ENCODE measurements at places on chromosomes 3 and 15.

DNA sequence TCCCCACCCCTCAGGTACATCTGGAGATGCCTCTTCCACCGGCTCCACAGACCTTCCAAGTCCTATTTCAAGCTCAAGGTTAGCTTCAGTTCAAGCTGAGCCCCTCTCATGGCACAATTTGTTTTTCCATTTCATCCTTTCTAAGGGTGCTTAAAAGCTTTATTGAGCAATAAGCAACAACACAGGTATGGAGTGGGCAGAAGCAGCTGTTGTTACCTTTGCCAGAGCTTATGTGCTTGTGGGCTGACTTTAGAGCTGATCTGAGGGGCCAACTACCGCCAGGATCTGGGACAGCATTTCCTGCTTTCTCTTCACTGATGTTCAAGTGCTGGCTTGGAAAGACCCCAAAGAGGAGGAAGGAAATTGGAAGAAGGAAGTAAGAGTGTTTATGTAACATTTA, 140.0 kb upstream of the KLHL25 start:
- no peak for DNase-seq

- no peak for DNase-seq
Observed at GRCh38 chr3:4888913-4889846, 90.1 kb upstream of the BHLHE40 start.

DNA sequence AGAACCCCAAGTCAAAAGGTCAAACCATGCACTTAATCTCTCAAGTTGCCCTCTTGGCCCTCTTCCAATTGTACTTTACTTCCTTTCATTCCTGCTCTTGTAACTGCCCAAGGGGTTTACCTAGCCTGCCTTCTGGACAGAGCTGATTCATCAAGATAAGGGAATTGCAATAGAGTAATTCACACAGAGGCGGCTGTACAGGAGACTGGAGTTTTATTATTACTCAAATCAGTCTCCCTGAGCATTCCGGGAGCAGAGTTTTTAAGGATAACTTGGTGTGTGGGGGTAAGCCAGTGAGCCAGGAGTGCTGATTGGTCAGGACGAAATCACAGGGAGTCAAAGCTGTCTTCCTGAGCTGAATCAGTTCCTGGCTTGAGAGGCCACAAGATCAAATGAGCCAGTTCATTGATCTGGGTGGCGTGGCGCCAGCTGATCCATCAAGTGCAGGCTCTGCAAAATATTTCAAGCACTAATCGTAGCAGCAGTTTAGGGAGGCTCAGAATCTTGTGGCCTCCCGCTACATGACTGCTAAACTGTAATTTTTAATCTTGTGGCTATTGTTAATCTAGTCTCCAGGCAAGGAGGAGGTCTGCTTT, 590.0 kb downstream of the EPHA3 start:
- DNase-seq: no peak

GRCh38 chr15:63727542-63727941, 106.2 kb downstream of the HERC1 start:
- no peak for DNase-seq

GRCh38 chr3:133330065-133330464, 69.8 kb upstream of the BFSP2 start:
- no peak for DNase-seq

Data from germinal center (tissue), 1 donor.